ENCODE measurements at places on chromosomes 5 and 9.
A peak's percentile ranks its signal among the peaks of the same experiment; 100 is the strongest.

GRCh38 chr9:33649463-33649862 lies 125.4 kb downstream of the ANKRD18B start:
- no peak for DNase-seq

- DNase-seq, result no peak
These were observed 307.2 kb downstream of the MTRR start for GRCh38 chr5:8176101-8176693.

DNA sequence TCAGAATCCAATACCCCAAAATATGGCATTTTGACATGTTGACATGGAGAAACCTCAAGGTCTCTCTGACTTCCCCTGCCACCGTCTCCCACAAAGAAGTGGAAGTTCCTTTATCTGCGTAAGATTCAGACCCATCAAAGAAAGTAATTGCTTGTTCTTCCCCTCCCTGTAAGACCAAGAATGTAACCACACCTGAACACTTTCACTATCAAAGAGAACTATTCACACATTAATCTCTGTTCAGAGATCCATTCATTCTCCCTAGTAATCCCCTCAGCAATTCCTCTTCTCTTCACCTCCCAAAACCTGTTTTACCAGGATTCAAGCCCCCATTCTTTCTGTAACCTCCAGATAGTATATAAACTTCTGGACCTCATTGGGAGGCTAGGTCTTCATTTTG lies 4.1 kb upstream of the SLC1A1 start:
- DNase-seq, result no peak

- DNase-seq, result no peak
These were observed 57.4 kb downstream of the SEMA4D start for GRCh38 chr9:89440548-89440947.

DNA sequence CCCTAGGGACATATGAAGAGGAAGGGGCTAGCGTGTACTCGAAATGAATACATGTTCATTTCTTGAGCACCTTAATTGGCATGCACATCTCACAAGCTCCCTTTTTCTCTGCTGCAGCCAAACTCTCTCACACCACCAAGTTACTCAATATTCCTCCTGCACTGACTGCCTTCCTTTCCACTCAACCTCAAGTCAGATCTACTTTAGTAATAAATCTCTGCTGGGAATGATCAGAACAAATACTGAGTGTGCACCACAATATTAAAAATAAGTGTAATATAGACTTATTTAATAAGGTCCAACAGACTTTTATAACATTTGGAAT lies 995.8 kb upstream of the WWC1 start:
- no peak for DNase-seq

DNA sequence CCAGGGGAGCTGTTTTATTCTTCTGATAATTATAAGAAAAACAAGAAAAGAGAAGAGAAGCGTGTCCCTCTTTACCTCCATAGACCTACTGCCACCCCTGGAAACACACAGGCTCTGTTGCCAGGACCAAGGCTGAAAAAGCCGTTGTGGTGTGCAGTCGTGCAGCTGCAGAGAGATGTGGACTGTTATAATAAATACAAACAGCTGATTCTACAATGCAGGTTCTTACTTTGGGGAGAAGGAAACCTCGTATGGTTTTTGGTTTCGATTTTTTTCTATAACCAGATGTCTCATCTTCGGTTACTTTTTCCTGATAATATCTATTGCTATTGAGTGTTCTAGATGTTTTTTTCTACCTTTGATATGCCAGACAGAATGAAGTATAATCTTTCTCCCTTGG lies 28.1 kb downstream of the FYB1 start:
- DNase-seq, result no peak

- no peak for DNase-seq
These were observed 281.1 kb downstream of the PSAT1 start for GRCh38 chr9:78578072-78578471.

- DNase-seq, result no peak
These were observed 259.9 kb upstream of the TARS1 start for GRCh38 chr5:33180900-33181299.

- no peak for DNase-seq
These were observed 508.0 kb downstream of the PTPRD start for GRCh38 chr9:10104774-10105173.

DNA sequence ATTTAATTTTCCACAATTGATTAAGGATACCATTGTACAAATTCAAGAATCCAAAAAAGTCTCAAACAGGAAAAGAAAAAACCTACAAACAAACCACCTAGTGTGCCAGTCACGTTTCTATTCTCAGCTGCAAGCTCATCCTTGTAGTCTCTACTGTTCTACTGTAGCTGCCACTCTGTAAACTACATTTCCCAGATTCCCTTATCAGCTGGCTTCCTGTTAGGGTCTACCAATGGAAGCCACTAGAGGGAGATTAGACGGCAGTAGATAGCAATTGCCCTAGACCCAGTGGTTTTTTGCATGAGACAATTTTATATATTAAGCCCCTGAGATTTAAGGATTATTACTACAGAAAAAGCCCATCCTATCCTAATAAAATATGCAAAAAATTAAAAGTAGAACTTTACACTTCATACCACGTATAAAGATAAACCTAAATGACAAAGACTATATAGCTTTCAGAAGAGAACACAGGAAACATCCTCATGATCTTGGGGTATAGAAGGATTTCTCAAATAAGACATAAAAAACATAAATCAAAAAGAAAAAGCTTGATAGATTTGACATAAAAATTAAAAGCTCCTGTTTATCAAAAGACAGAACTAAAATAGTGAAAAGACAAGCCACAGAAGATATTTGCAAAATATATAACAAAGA lies 37.4 kb downstream of the P4HA2 start:
- DNase-seq, result no peak

GRCh38 chr9:97368964-97369363 lies 42.9 kb upstream of the TDRD7 start:
- no peak for DNase-seq

- no peak for DNase-seq
These were observed 21.6 kb downstream of the FBXW11 start for GRCh38 chr5:171984748-171985419.

DNA sequence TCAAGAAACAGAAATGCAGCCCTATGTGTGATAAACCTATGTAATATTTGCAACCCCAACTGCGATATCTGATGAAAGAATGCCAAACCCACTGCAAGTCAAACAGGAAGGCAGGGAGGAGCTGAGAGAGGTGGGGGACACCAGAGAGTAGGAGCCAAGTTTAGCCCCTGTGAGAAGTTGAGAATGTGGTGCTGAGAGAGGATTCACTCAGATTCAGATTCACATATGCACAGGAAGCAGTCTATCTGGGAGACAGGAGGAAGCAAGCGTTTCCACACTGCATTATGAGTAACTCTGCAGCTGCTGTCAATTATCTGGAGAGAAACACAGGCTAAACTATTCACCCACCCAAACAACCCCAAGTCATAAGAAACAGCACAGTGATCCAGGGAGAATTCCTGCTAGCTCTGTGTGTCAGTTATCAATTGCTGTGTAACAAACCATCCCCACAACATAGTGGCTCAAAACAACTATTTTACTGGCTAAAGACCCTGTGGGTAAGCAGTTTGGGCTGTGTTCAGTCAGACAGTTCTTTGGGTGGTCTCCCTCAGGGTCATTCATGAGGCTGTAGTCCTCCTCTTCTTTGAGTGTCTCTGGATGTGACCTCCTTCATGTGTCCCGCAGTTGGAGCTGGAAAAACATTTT lies 161.9 kb upstream of the RAI14 start:
- DNase-seq, result no peak

DNA sequence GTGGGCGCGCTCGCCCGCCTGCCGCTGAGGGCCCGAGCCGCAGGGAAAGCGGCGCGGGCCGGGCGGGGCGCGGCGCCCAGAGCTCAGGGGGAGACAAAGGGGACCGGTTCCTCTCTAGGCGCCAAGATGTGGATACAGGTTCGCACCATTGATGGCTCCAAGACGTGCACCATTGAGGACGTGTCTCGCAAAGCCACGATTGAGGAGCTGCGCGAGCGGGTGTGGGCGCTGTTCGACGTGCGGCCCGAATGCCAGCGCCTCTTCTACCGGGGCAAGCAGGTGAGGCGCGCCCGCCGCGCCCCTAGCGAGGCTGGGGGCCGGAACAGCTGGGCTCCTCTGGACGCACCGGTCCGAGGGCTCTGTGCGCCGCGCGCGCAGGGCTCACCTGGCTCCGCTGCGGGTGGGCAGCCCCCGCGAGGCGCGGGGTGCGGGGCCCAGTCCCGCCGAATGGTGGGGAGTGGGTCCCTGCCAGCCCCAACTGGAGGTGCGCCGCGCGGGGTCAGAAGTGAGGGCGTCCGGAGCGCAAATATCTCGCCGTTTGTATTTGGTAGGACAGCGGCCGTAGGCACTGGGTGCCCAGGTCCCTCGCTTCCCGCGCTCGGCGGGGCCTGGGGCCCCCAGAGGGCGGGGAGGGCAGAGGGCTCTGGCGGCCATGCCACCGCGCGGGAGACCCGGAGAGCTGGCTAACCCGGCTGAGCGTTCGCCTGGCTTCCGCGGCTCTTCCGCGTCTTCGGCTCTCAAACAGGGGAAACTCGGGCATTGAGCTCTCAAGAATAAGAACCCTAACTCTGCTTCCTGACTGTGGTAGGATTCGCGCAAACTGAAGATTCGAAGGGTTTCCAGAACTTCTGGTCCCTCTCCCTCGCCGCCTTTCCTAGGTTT lies 607 bp downstream of the UHRF2 start:
- DNase-seq, result peak; percentile 32

DNA sequence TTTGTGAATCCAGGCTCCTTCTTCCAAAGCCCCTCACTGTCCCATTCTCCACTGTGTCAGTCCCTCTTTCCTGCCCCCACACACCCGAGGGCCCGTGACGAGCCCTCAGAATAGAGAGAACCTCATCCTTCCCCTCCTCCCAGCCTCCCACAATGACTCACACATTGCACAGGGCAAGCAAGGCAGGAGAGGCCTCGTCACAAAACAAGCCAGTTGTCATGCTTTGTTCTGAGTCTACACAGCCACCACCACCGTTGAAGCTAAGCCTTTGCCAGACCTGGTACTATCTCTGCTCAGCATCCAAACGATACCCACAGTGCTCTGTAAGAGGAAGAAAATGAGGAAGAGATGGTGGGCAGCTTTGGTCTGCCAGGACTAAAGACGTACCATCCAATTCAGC lies 142.2 kb upstream of the ZNF366 start:
- DNase-seq, result no peak

DNA sequence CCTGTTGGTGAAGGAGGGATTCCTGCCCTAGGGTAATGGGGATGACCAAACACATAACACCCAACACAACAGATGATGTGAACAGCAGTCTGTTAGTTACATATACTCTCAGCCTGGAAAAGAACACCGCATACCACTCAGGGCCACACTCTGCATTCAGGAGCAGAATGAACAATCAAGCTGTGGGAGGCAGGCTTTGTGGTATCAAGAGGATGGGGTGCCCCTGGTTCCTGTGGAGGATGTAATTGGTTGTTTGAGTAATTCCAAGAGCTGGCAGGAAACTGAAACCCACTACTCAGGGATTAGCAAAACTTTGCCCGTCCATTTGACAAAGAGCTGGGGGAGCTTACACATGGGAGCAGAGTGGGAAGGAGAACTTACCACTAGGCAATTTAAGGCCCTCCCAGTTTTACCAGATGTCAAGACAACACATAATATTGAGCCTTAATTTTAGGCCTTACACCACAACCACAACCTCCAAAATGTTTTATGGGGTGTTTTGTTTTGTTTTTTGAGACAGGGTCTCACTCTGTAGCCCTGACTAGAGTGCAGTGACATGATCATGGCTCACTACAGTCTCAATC lies 15.6 kb upstream of the PRKAA1 start:
- no peak for DNase-seq

GRCh38 chr5:135887447-135887864 lies 8.2 kb downstream of the IL9 start:
- peak; percentile 46 for DNase-seq

- DNase-seq, result no peak
These were observed 96.4 kb upstream of the FTMT start for GRCh38 chr5:121755266-121755665.

DNA sequence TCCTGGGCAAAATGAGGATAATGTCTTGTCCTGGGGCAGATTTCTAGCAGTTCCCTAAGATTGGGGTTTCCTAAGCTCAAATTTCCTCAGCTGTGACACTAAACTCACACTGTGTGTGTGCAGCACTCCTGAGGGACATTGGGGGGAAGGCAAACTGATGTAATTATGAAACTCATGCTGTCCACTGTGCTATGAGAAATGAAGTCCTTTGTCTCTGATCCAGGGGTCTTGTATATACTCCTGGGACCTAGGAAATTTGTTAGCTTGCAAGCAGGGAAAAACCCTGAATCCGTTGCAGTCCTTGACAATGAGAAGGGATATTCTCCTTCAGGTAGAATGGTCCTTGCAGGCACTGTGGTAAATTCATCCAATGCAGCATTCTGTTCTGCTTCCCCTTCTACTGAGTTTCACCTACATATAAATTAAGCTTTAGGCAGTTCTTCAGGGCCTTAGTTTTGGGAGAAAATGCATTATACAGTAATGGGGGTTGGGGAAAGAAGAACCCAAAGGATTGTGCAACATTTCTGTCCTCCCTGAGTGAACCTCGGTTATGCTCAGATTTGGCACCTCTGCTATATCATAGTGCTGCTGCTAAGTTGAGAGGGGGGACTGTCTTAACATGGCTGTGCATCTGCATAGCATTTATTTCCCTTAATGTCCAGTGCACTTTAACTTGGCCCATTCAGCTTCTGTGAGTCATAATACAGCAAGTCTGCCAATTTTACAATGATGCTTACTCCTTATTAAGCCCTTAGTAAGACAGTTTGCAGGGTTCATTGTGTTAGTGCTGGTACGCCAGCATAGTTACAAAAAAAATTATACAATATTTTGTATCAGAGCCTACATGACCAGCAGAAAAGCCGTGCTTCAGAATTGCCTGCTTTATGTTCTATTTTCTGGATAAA lies 80.2 kb downstream of the PJA2 start:
- DNase-seq, result no peak

DNA sequence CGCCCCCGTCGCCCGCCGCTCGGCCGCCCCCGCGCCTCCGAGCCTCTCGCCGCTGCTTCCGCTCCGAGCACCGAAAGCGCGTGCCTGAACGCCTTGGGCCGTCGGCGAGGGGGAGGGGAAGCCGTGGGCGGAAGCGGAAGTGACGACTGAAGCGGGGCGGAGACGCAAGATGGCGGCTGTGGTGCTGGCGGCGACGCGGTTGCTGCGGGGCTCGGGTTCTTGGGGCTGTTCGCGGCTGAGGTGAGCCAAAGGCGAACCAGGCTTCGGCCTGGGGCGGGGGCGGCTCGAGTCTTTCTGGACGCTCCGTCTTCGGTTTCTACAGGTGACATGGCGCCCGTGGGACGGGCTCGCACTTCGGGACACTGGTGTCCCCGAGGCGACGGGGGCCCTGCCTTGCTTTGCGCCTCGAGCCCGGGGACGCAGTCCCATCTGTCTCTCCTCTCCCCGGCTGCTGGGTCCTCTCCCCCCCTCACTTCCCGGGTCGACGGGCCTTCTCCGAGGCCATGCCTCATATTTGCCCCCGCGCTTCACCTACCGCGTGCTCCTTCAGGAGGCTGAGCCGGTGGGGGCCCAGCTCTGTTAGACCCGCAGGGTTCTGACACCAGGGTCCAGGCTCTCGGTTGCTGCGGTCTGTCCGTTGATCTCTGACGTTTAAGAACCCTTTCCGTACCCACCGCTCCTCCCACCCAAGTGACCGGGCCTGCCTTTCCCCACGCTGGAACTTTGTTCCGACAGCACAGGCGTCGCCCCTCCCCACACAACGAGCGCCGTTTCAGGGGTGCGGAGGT lies at the start of the genes ENTR1 and PMPCA:
Gene ENTR1 (minus strand): TSS at position 115 of the 788 bp plus-strand sequence. CDS start 217 bp downstream, outside the sequence.
Gene PMPCA (plus strand): TSS at position 159 of the 788 bp plus-strand sequence. CDS start 11 bp downstream, at position 170.
- peak; percentile 98 for DNase-seq

GRCh38 chr5:95520206-95520605 lies 34.6 kb downstream of the SKIC3 start:
- no peak for DNase-seq
